Kidney capillary endothelial cell (primary cell): ENCODE measurements at places on chromosomes 3 and 15.

DNA sequence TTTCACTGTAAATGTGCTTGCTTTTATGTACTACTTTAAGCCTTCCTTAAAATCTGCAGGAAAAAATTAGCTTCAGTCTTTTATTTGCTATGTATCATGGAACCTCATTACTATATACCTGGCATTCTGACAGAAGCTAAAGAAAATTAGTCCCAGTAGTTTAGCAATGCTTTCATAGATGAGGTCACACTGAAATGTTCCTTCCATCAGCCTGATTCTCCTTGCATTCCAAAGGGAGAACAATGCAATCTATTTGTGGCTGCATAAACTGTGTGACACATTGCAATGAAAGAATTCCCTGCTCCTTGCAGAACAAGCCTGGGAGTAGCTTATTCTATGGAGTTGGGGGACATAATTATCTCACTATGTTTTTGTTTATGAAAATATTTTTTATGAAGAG, 691.5 kb upstream of the ARPP21 start:
- peak; percentile 90 for DNase-seq

- DNase-seq = no peak
Observed at GRCh38 chr3:49791571-49791970, 5.2 kb upstream of the IP6K1 start.

- DNase-seq = no peak
Observed at GRCh38 chr3:21170964-21171363, 580.0 kb downstream of the ZNF385D start.

DNA sequence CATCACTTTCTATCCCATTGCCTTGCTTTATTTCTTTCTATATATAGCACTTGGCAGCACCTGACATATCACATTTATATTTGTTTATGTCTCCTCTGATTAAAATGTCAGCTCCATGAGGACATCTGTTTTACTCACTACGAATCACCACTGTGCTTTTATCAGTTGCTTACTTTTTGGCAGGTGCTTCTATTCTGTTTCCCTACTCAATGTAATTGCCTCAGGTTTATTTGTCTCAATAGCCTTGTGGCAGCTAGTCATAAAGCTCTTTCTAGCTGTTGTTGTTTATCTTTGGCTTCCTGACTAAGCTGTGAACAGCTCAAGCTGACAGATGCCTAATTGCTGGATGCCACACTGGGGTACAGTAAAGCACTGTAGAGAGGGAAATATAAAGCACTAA, 85.5 kb downstream of the VPS13C start:
- no peak for DNase-seq

DNA sequence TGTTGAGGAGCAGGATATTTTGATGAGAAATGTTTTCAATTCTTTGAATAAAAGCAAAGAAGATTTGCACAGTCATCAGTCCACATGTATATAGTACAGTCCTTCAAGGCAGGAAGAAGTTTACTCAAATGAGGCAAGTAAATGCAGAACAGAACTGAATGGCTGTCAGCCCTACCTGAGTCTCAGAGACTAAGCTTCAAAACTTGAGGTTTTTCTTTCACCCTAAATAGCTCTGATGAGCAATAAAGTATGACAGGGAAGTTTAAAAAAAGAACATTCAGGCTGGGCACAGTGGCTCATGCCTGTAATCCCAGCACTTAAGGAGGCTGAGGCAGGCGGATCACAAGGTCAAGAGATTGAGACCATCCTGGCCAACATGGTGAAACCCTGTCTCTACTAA, 232.5 kb downstream of the SUCLG2 start:
- no peak for DNase-seq

DNA sequence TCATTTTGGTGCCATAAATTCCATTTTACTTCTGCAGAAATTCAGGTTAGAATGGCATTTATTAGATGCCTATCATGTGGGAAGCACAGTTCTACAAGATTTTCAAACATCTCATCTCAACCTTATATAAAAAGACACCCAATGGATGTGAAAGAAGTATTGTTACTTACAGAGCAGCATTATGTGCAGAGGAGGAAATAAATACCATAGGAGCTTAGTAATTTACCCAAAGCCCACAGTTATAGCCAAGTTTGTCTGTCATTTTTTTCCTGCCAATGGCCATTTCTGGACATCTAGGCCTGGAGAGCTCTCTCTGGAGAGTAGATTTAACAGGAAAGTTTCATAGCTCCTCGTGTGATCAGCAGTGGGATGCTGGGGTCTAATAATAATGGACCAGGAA, 659.4 kb upstream of the NAALADL2 start:
- no peak for DNase-seq

GRCh38 chr15:70249616-70250015, 151.9 kb upstream of the TLE3 start:
- DNase-seq = no peak

DNA sequence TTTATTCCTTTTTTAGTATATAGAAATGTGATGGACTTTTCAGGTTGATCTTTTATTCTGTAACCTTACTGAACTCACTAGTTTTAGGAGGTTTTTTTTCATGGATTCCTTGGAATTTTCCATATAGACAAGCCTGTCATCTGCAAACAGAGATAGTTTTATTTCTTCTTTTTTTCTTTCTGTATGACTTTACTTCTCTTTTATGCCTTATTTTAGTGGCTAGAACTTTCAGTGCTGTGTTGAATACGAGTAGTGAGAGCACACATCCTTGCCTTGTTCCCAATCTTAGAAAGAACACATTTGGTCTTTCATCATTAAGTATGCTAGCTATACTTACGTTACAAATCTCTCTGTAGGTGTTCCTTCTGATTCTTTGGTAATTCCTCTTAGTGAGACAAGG, 336.5 kb downstream of the PTPRG start:
- DNase-seq = no peak

DNA sequence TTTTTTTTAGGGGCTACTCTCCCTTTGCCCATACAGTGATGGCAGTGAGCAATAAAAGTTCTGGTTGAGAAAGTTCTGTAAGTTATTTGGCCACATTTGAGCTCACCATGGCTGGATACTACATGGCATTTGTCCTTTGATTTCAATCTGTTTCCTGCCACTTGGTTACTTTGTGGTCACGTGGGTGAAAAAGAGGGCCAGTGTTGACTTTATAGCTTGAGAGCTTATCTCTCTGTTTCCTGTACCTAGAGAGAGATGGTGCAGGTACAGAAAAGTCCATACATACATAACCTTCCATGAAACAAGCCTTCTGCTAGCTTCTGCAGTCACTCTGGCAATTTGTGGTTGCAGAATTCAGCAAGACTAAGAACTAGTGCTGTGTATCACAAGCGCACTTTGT, 23.4 kb upstream of the MECOM start:
- DNase-seq = no peak

DNA sequence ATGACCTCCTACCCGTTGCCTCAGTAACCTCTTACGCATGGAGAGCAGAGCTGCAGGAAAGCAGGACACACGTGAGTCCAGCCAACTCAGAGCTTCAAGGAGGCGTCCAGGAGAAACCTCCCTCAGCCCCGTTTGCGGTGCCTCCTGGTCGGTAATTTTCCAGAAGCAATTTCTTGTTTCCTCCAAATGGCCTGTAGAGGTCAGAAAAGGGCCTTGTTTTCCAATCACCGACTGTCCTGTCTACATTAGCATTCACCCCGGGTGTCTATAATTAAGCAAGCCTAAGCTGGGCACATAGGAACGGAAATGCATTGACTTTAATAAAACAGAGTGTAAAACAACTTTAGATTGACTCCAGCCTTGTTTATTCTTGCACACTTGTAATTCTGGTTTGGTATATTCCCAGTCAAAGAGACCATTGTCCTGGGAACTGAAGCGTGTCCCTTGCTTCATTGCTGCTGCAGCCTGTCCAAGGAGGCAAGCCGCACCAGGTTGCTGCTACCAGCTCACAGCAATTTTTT, 836.2 kb downstream of the AGBL1 start:
- peak; percentile 81 for DNase-seq

- DNase-seq = no peak
Observed at GRCh38 chr3:182349951-182350517, 443.3 kb upstream of the ATP11B start.

- no peak for DNase-seq
Observed at GRCh38 chr3:183966361-183966791, 51.3 kb downstream of the ABCC5 start.

GRCh38 chr15:52698514-52698913, 19.3 kb upstream of the ATOSA start:
- no peak for DNase-seq

- no peak for DNase-seq
Observed at GRCh38 chr3:128895843-128896697, 16.6 kb downstream of the ACAD9 start.

- DNase-seq = no peak
Observed at GRCh38 chr3:46400000-46400734, 6.7 kb downstream of the CCR5AS start.

DNA sequence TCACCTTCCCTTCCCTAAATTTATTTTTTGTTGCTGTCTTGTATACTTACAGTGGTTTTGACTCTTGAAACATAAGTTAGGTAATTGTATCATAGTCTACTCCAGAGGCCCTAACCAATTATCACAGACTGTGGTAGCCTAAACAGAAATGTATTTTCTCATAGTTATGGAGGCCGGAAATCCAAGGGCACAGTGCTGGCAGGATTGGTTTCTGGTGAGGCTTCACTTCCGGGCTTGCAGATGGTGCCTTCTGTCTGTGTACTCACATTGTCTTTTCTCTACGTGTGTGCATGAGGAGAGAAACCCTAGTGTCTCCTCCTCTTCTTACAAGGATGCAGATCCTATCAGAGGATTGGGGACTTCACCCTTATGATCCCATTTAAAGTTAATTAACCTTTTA, 290.2 kb upstream of the KCNMB2 start:
- no peak for DNase-seq

DNA sequence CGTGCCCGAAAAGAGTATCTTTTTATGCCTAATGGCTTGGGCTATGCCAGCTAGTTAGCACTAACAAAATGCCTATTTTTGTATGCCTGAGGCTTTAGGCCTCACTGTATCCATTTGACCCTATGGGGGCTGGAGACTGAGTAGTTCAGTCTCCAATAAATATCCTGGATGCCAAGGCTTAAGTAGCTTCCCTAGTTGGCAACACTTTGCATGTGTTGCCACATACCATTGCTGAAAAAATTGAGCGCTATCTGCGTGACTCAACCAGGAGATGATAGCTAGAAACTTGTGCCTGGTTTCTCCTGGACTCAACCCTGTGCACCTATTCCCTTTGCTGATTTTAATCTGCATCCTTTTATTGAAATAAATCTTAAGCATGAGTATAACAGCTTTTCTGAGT, 58.4 kb upstream of the ATP2C1 start:
- no peak for DNase-seq
